ENCODE measurements at places on chromosomes 6 and 20.

DNA sequence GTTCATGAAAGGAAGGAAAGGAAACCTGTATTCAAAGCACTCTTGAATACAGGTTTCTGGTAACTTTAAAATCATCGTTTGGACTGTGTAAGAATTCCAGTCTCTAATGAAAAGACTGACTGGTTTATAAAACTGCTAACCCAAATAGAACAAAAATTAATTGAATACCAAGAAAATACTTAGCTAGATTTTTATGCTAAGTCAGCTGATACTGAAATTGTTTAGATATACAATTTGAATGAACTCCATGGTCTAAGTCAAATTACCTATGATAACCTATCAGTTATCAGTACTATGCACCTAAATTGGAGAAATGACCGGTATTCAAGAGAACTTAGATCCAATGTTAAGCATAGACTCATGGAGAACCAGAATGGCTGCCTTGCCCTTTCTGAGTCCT lies 338.3 kb downstream of the RNF144B start:
- DNase-seq, result no peak

DNA sequence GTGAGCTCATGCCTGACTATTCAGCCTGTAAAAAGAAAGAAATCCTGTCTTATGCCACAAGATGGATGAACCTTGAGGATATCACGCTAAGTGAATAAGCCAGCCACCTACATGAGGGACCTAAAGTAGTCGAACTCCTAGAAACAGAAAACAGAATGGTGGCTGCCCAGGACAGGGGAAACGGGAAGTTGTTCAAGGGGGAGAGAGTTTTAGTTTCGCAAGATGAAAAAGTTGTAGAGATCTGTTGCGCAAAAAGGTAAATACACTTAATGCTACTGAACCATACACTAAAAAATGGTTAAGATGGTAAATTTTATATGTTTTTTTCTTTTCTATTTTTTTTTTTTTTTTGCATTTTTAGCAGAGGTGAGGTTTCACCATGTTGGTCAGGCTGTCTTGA lies 74.1 kb upstream of the RALY start:
- DNase-seq, result no peak

DNA sequence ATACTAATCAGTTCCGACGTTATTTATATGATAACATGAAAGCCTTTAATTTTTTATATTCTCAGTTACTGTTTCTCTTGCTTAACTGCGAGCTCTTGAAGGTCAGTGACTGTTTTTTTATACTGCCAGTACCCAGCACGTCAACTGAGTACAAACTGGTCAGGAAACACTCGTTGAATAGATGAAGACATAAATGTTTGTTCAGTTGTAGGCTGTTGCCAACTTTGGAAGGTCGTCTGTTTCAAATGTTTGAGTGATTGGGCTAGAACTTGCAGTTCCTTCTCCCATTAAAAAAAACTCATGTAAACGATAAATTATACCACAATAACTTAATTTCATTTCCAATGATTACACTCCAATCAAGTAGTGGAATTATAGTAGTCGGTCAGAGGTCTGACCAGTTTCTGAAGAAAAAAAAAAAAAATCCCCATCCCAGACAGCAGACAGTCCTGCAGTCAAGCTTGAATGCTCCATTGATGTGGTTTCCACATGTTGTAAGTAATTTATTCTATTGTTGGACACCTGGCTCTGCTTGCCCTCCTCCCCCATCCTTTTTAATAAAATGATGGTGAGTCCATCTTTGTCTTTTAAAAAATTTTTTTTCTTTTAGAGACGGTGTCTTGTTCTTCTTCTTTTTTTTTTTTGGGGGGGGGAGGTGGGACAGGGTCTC lies 81.1 kb downstream of the SASH1 start:
- DNase-seq, result no peak

DNA sequence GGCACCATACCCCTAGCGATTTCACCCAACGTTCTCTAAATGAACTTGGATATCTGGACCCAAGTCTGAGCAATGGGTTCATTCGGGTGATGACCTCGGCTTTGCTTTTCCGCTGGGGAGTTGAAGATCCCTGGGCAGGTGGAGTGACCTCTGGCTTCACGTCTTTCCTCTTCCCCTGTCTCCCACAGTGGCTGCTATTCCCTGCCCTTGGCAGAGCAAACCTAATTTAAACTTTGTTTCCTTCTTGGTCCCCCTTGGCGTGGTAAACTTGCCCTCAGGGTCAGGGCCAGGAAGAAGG lies 7.8 kb upstream of the TFAP2A start:
- DNase-seq, result no peak

DNA sequence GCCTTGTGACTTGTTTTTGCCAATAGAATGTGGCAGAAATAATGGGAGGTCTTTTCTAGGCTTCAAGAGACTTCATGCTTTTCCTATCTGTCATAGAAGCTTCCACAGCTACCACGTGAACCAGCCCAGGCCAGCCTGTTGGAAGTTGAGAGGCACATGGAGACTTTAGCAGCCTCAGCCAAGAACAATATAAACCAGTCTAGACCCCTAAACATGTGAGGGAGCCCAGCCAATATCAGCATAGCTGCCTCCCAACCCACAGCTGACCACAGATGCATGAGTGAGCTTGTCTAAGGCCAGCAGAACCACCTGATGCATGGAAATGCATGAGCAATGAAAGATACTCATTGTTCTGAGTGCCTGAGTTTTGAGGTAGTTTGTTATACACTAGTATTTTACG lies 540.7 kb upstream of the BTBD3 start:
- no peak for DNase-seq
